Inflammatory macrophage treated with lipopolysaccharide for 4 hours (primary cell): ENCODE measurements at places on chromosomes 11 and 22.

GRCh38 chr11:1255151-1255550 is 32.3 kb downstream of the MUC5B start:
- DNase-seq, result no peak

- no peak for DNase-seq
Observed at GRCh38 chr11:11070976-11071375, 213.1 kb upstream of the ZBED5 start.

DNA sequence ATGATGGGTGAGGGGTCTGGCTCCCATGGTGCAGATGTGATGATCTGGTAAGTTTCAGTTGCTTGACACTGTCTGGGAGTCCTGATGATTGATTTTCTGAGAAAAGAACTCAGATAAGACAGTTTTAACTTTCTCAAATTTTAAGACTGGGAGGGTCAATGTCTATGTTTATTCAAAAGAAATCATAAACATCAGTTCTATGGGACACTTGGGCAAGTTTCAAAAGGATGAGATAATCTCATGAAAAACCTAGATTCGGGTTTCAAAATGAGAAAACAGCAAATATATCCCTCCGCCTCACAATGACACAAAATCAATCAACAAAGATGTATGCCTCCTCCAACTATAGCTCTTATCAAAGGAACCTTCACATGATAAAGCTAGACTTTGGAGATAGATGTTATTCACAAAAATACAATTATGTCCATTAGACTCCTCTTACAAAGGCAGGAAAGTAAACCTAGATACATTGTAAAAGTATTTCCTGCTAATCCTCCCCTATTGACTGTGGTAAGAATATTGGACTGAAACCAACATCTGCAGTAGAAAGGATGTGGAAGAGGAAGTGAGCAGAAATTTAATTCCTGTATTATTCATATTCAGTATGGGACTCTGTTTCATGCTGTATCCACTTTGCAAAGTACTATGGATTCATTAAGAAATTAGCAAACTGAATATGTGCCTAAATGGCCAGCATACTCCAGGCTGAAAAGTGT is 21.6 kb downstream of the SVIP start:
- no peak for DNase-seq

GRCh38 chr22:22431271-22432220 is 77.0 kb downstream of the ZNF280B start:
- peak; percentile 67 for DNase-seq

GRCh38 chr11:69834811-69835800 is 15.9 kb upstream of the FGF3 start:
- DNase-seq, result no peak

DNA sequence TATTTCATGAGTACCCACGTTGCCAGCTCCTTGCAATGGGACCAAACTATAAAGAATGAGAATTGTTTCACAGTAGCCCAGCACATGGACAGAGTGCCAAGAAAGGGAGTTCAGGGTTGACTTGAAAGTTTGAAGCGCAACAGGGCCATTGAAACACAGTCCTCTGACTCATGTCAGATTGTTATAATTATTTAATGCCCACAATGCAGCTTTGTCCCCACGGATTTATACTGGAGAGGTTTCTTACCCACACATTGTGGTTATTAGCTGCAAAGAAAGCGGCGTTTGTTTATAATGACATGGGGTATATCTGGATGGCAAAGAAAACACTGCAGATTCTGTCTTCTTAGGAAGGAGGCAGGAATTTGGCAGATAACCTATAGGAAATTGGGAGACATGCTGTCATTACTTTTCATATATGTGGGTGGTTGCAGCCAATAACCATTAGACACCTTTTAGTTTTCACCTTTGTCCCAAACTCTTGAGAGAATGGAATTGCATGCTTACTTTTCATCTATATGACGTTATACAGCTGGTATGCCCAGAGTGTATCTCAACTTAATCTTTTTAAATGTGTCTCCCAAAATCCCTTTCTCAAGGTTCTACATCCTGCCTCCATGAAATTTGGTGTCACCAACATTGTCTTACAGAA is 143.6 kb downstream of the TEAD1 start:
- no peak for DNase-seq

DNA sequence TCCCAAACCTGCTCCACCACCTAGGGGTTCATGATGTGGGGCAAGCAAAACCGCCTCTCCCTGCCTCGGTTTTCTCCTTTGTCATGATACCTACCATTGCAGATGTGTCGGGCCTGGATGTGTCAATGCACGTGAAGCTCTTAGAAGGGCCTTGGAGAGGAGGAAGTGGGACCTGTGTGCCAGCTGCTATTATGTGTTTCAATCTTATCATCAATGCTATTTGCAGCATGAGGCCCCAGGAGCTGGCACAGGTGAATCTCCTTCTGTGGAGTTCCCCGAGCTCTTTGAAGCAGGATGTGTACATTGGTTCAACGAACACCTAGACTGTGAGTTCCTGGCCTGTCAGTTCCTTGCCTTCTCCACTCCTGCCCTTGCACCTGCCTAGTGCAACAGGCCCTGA is 331.6 kb downstream of the CTTN start:
- no peak for DNase-seq

DNA sequence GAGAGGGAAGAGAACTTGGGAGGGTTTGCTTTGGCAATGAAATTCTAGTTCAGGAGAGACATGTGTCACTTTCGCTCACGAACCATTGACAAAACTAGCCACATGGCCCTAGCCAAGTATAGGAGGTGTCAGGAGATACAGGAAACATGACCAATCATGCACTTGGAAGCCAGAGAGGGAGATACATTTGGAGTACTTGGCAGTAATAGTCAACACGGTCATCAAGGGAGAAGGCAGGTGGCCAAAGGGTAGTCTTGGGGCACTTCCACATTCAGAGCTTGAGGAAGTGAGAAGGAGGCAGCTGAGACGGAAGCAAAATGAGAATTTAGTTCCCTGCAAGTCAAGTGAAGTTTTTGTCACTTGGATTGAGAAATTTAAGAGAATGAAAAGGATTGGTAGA is 26.4 kb upstream of the KIRREL3 start:
- no peak for DNase-seq

GRCh38 chr11:16155448-16155847 is 200.9 kb downstream of the SOX6 start:
- DNase-seq, result no peak

DNA sequence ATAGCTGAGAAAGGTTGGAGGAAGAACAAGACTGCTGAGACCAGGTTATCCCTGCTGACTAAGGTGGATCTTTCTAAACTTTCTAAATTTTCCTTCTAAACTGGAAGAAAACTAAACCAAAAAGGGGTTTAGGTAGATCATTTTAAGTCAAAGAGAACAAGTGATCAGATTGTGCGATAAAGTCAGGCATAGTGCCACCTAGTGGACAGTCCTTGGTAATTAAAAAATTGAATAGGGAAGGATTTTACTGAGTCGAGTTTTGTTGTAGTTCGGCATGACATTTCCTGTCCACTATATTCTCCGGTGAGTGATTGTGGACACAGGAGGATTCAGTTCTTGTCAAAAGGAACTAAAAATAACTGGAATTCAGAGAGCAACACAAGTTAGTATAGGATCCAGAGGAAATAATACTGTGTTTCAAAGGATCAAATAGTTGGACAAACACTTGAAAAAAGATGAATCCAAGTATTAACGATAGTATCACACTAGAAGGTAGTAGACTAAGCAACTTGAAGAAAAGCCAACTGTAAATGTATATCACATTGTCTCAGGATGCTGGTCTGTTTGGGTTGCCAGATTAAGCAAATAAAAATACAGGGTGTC is 1236.4 kb downstream of the FAM181B start:
- DNase-seq, result peak; percentile 32

- no peak for DNase-seq
Observed at GRCh38 chr11:88292171-88292843, 45.2 kb downstream of the CTSC start.

GRCh38 chr22:20721409-20722218 is 52.3 kb upstream of the SERPIND1 start:
- no peak for DNase-seq

- peak; percentile 92 for DNase-seq
Observed at GRCh38 chr11:96075532-96075959, 151.6 kb upstream of the MTMR2 start.

- DNase-seq, result no peak
Observed at GRCh38 chr11:824942-825341, 2.8 kb upstream of the CRACR2B start.

DNA sequence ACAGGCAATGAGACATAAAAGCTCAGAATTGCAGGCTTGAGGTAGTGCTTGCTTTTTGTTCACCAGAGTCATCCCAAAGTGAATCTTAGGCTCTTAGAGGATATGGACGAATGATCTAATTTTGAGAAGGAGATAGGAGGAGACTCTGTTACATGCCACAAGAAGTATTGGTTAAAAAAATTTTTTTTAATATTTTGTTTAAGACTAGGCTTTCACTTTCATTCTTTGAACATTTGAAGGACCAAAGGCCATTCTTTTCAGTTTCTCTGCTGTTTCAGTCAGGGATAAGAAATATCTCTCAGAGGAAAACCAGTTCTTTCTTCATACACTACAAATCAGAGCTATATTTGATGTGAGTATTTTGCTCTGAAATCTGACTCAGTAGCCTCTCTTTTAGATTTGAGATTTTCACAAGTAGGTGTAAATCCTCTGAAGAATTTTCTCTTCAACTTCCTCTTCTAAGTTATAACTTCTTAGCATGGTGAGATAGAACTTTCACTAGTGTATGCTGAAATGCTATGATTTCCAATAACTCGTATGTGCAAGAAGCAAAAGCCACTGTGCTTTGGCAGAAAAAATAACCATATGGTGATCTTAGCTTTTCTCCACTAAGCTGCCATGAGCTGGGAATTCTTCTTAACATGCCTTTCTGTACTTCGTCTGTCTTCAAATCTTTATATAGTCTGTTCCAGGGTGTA is 24.1 kb upstream of the FAM181B start:
- DNase-seq, result no peak

GRCh38 chr11:128226106-128226716 is 361.1 kb downstream of the ETS1 start:
- no peak for DNase-seq

GRCh38 chr11:10044618-10045017 is 249.4 kb downstream of the SBF2 start:
- DNase-seq, result peak; percentile 15

- DNase-seq, result no peak
Observed at GRCh38 chr11:96103721-96104120, 179.8 kb upstream of the MTMR2 start.

DNA sequence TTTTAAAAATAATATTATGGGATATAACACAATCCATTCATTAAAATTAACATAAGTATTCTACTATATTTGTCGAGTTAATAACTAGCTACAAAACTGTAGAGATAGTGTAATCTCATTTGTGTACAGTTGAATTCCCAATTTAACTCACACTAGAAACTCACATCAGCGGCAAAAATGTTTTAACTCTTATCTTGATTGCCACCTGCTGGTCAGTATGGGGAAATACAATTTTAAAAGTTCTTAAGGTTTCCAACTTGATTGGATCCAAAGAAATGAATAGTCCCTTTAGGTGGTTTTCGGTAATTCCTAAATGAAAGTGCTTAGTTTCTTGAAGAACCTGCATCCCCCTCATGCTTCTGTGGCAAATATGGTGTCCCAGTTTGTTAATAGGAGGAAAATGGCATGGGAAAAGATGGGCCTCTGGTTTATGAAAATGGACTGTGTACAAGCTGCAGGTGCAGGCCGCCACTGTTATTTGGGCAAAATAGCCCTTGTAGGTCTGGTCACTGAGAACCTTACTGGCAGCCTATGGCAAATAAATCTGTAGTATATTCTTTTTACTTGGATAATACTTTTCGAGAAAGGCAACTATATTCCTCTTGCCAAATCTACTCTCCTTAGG is 33.7 kb upstream of the SLC17A6 start:
- DNase-seq, result peak; percentile 36

DNA sequence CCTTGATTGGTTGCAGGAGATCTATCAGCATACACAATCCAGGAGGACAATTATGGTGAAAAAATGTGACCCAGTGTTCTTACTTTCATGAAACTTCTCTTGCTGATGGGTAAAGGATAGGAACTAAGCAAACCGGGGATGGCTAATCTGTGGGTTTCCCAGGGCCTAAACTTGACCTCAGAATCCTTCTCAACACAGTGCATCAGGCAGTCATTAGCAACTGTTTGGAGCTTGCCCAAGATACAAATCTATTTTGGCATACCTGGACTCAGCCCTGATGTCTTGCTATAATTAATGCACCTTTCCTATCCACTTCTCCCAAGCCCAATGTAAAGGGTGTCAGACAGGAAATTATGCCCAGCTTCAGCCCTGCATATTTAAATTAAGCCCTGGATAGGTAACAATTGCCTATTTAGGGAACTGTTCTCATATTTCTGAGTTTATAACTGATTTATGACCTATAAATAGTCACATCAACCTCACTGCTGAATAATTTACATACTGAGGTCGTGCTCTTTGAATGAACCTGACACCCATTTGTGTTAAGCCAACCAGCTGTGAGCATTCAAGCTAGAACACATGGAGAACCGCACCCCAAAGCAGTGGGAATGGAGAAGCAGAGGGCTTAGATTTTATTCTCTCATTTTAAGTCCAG is 9.2 kb upstream of the PHF21A start:
- no peak for DNase-seq

DNA sequence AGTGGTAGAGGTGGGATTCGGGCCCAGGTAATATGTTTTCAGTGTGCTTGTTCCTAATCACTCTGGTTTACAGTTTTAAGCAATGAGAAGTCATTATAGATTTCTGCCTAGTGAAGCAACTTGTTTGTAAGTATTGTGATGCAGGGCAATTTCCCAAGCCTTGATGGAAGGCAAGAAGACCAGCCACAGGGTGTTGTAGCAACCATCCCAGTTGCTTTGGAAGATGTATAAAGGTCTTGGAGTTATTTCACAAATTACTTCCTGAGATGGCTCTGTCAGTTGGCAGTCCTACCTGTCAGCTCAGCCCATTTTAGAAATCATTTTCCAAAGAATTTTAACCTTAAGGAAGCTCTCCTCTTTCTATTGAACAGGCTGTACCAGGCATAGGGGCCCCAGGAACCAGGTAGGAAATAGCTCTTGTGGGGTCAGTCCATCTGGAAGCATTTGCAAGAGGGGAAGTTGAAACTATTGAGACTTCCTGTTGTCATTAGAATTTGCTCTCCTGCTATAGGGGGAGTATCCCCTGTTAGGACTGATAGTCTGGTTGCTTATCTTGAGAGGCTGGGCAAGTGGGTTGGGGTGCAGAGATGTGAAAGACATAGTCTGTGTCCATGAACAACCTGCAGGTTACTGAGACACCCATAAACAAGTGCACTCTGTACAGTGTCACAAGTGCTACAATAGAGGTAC is 47.9 kb downstream of the STIM1 start:
- peak; percentile 44 for DNase-seq

- no peak for DNase-seq
Observed at GRCh38 chr11:93073026-93073425, 103.6 kb downstream of the MTNR1B start.

- DNase-seq, result no peak
Observed at GRCh38 chr11:43172477-43172876, 139.3 kb upstream of the API5 start.

DNA sequence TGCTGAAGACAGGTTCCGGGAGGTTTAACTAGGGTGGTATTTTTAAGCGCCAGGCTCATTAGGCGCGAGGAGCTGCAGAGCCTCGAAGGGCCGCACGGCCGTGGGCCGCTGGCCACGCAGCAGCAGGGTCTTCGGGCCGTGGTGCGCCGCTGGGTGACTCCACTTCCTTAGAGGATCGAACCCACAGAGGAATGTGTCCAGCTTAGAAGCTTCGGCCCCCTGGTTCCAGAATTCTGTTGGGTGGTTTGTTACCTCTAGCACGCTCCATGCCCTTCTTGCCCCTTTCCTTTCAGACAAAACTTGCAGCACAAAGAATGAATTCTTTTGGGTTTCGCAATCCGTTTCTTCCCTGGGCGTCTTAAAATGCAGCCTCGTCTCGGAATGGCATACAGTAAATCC is 773 bp upstream of the PATL1 start:
- peak; percentile 43 for DNase-seq

GRCh38 chr11:62129590-62130282 is 5.9 kb downstream of the INCENP start:
- no peak for DNase-seq
